ENCODE measurements at places on chromosomes 5 and 9. TPM values are rescaled to one million over a fixed set of nuclear protein-coding genes. Genes with fewer than 3 reads are reported as not detected.
A peak's percentile ranks its signal among the peaks of the same experiment; 100 is the strongest.

ADRA1B gene
- total RNA-seq, result 5.3 TPM

SLC34A1 gene
- not detected for total RNA-seq

C9 gene
- not detected for total RNA-seq

DNA sequence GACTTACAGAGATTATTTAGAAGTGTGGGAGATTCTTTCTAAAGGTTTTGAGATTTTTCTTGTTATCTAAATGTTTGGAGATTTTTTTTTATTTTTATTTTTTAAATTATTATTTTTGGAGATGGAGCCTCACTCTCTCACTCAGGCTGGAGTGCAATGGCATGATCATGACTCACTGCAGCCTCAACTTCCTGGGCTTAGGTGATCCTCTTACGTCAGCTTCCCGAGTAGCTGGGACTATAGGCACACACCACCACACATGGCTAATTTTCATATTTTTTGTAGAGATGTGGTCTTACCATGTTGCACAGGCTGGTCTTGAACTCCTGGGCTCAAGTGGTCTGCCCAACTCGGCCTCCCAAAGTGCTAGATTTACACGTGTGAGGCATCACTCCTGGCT, 694.5 kb downstream of the TLE1 start:
- no peak for ATAC-seq

DNA sequence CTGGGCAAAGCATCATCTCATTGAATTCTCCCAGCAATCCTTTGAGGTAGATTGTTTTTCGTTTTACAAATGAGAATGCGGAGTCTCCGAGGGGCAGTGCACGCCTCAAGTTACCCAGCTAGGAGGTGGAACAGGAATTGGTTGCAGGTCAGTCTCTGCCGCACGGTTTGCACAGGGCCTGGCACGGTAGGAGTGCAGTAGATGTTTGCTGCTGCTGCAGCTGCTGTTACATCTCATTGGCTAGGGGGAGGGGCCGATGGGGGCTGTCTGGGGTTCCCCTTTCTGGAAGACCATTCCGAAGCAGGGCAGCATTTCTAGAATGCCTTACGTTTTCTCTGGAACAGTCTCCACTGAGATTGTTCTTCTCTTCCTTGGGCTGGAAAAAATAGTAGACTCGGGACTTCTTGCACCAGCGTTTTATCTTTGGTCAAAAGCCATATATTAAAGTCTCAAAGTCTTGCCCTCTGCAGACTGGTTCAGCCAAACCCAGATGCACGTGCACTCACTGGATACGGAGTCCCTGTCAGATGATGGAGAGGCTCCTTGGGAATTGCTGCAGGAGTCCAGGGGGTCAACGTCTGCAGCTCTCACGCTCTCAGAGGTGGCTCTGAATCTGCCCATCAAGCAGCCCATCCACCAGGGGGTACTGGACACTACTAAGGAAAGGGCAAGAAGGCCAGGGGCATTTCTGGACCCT, 1.2 kb downstream of the USP20 start:
- ATAC-seq, result no peak

GRCh38 chr9:69078581-69078980, 43.0 kb downstream of the FXN start:
- ATAC-seq, result peak; percentile 87

- ATAC-seq, result no peak
Measured at GRCh38 chr9:132862533-132862932, 15.6 kb downstream of the AK8 start.

All from gastroesophageal sphincter (tissue), 4 donors.